ENCODE measurements at places on chromosomes 5 and 9.

- no peak for DNase-seq
Measured at GRCh38 chr5:969408-969839, 39.2 kb upstream of the NKD2 start.

DNA sequence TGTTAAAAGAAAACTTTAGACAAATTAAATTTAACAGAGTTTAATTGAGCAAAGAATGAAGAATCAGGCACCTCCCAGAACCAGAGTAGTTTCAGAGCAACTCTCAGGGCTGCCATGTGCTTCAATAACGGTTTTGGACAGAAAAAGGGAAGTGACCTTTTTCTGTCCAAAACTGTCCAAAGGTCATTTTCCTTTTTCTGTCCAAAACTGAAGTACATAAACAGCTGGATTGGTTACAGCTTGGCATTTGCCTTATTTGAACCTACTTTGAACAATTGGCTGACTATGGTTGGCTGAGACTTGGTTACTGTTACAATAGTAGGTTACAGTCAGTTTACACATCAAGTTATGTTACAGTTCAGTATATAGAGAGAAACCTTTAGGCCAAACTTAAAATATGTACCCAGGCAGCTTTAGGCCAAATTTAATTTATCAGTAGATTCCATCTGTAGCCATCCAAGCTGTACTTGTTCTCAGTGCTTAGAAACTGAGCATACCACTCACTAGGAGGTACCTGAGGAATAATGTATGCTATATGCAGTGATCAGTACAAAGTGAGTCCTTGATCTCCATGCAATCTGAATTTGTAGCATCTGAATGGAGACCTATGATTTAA is 44.0 kb downstream of the C9orf85 start:
- no peak for DNase-seq

DNA sequence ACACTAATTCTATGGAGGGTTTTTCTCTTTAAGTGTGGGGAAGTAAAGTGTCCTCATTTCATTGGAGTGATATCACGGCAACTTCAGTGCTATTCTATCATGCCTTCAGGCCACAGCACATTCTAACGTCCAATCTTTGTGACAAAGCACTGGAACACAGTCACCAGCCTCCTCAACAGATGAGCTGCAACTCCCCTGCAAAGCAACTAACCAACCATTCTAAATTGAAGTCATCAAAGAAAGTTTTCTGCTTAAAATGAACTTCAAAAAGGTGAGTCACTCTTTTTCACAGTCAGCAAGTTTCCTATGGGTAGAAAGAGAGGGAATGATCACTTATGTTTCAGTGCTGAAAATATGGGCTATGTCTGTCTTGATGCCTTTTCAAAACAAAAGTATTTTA is 190.8 kb downstream of the ELAVL2 start:
- DNase-seq = no peak

DNA sequence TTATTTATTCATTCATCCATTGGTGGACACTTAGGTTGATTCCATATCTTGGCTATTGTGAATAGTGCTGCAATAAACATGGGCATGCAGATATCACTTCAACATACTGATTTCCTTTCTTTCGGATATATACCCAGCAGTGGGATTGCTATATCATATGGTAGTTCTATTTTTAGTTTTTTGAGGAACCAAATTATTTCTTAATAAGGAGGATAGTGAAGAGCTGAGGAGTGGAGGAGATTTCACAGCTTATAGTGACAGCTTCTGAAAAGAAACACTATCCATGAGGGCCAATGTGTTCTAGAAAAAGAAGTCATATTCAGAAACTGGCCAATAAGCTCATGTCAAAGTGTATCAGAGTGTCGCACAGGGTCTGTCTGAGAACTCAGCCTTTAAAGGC is 183.3 kb downstream of the SEC61B start:
- no peak for DNase-seq

DNA sequence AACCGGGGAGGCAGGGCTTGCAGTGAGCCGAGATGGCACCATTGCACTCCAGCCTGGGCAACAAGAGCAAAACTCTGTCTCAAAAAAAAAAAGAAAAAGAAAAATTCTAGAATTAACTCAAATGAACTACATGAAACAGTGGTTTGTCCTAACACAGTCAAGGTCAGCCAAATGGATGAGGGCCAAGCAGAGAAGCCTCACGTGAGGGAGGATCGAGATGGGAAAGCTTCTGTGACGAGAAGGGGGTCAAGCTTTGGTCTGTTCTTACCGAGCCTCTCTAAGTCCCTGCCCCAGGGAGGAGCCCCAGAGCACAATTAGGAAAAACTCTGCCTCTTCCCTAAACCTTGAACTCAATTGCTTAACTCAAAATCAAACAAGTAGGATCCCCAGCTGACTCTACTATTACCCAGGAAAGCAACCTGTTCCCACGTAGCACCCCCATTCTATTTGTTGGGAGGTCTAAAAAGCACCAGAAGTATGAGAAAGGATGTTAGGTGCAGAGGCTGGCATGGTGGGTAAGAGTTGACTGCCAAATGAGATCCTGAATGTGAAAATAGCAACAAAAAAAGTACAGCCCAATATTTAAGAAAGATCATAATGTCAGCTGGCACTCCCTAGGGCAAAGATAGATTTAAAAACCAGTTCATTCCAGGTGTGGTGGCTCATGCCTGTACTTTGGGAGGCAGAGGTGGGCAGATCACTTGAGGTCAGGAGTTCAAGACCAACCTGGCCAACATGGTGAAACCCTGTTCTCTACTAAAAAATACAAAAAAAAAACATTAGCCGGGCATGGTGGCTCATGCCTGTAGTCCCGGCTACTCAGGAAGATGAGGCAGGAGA is 7.2 kb downstream of the ALDH7A1 start:
- no peak for DNase-seq

- DNase-seq = no peak
Measured at GRCh38 chr5:107282061-107282460, 388.7 kb downstream of the EFNA5 start.

GRCh38 chr5:102991802-102992201 is 128.1 kb downstream of the GIN1 start:
- DNase-seq = no peak

GRCh38 chr9:37732086-37732741 is 21.4 kb upstream of the TRMT10B start:
- no peak for DNase-seq

GRCh38 chr9:128825923-128826700 is 3.5 kb downstream of the SPOUT1 start:
- no peak for DNase-seq

- no peak for DNase-seq
Measured at GRCh38 chr5:107340631-107341030, 330.1 kb downstream of the EFNA5 start.

GRCh38 chr5:157384971-157385709 is 74.9 kb upstream of the NIPAL4 start:
- DNase-seq = peak; percentile 96

DNA sequence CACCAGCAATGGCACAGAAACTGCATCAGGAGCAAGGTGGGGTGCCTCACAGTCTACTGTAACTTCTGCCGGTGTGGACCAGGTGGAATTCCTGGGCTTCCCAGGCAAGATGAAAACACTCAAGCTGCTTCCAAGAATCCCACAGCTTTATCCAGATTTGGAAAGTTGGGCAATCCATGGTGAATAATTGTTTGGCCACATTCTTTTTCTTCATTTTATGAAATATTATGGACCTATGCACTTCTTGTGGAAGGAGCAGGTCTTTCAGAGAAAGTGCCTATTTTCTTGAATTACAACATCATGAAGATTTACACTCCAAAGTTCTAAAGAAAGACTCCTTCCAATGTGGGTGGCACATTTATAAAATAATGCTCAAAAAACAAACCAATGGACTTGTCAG is 503.6 kb downstream of the SEMA5A start:
- no peak for DNase-seq

- DNase-seq = no peak
Measured at GRCh38 chr5:124377386-124377785, 369.1 kb downstream of the ZNF608 start.

- DNase-seq = peak; percentile 95
Measured at GRCh38 chr5:95841914-95842812, 19.6 kb upstream of the GLRX start.

DNA sequence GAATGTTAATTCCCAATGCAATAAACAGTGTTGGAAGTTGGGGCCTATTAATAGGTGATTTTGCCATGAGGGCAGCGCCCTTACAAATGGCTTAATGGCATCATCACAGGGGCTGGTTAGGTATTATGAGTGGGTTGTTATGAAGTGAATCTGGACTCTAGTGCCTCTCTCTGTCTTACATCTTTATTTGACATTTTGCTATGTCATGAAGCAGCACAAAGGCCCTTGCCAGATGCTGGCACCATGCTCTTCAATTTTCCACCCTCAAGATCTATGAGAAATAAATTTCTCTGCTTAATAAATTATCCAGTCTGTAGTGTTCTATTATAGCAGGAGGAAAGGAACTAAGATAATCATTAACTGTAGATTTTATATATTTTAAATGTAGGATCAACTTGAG is 1098.7 kb upstream of the NUDT12 start:
- DNase-seq = no peak

GRCh38 chr9:120436983-120437475 is 142.9 kb downstream of the CDK5RAP2 start:
- DNase-seq = no peak

- no peak for DNase-seq
Measured at GRCh38 chr9:132753593-132753880, 83.3 kb downstream of the GTF3C4 start.

- peak; percentile 75 for DNase-seq
Measured at GRCh38 chr5:158406884-158407823, 548.2 kb upstream of the CLINT1 start.

- no peak for DNase-seq
Measured at GRCh38 chr9:95574176-95574575, 57.4 kb upstream of the PTCH1 start.

- no peak for DNase-seq
Measured at GRCh38 chr9:116653348-116654058, 33.6 kb upstream of the TRIM32 start.

GRCh38 chr5:158796812-158797497 is 302.8 kb downstream of the EBF1 start:
- DNase-seq = peak; percentile 71

DNA sequence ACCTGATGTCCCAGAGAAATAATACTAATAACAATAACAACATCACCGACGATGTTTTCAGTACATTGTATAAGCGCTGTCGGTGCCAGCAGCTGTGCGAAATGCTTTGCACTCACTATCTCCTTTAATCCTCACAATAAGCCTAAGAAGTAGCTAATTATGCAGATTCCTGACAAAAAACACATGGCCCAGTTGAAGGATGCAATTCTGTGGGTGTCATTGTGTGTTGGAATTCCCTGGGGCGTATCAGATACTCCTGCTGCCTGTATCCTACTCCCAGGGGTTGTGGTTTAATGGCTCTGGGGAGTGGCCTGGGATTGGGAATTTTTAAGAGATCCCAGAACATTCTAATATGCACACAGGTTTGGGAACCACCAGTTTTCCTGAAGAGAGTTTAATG is 154.0 kb downstream of the RGS3 start:
- no peak for DNase-seq

GRCh38 chr5:92800365-92800764 is 780.7 kb downstream of the NR2F1-AS1 start:
- DNase-seq = no peak

DNA sequence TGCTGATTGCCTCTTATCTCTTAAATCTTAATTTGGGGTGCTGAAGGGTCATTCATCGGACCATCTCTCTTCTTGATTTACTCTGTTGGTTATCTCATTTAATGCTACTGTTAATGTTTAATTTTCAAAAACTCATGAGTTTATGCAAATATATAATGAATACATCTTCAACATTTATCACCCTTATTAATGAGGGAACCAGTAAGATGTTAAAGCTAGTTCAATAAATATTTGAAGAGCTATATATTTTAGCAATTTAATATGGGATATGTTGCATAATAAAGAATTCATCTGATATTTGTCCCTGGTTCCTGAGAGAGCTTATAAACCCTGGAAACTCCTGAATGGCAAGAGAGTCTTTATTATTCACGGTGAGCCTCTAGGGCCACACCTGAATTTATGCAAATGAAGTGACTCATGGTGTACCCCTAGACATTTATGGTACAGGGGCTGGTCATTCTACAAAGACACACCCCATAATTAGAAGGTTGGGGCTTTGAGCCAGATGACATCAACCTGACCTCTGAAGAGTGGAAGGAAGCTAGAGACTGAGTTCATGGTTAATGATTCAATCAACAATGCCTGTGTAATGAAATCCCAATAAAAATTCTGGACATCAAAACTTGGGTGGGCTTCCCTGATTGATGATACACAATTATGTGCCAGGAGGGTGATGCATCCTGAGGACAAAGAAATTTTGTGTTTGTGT is 339.5 kb upstream of the ZNF608 start:
- DNase-seq = no peak

- peak; percentile 64 for DNase-seq
Measured at GRCh38 chr9:120383999-120384924, 195.7 kb downstream of the CDK5RAP2 start.

DNA sequence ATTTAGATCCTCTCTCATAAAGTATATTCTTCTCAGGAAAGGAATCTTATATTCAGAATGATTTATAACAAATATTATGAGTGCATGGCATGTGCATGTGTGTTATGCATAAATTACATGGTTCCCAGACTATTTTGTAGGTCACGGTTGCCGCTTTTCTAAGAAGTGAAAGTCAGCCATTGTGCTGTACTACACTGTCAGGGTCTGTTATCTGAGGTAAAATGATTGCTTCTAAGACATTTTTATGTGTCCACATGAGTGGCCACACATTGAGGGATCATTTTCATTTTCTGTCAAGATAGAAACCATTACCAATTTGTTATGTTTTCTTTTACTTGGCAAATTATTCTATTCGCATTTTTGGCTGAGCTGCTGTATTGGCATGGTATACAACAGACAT is 210.8 kb downstream of the CWC27 start:
- no peak for DNase-seq

DNA sequence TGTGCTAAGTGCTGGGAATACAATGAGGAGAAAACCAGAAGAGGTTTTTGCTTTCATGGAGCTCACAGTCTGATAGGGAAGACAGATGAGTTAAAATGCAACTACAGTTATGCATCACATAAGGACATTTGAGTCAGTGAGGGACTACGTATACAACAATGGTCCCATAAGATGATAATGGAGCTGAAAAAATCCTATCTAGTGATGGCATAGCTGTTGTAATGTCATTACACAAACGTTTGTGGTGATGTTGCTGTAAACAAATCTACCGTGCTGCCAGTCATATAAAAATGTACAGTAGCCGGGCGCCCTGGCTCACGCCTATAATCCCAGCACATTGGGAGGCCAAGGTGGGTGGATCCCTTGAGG is 110.1 kb upstream of the RAD23B start:
- no peak for DNase-seq

DNA sequence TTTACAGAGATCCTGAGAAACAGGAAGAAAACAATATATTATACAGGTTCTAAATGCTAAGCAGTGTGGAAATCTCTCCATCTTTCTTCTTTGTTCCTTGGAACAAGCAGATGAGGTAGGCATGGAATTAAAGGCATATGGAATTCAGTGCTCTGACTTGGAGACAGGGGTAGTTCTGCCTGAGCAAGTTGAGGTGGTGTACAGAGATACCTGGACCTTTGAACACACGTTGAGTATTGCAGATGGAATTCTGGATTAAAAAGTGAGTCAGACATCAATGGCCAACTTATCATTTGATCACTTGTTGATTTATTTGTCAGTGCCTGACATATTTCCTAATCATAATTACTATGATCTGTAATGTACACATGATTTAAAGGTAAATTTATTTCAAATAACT is 293.9 kb upstream of the IRX4 start:
- DNase-seq = no peak

GRCh38 chr9:136055715-136056545 is 39.2 kb downstream of the NACC2 start:
- DNase-seq = no peak

GRCh38 chr5:89034588-89034987 is 151.6 kb upstream of the MEF2C start:
- DNase-seq = peak; percentile 30

All from stromal cell of bone marrow (primary cell).